NCI-H524 treated with DMSO at 0.1 percent for 48 hours (cell line): ENCODE measurements at places on chromosomes 4 and X.

- no peak for DNase-seq
Observed at GRCh38 chrX:11039926-11040325, 71.2 kb upstream of the HCCS start.

DNA sequence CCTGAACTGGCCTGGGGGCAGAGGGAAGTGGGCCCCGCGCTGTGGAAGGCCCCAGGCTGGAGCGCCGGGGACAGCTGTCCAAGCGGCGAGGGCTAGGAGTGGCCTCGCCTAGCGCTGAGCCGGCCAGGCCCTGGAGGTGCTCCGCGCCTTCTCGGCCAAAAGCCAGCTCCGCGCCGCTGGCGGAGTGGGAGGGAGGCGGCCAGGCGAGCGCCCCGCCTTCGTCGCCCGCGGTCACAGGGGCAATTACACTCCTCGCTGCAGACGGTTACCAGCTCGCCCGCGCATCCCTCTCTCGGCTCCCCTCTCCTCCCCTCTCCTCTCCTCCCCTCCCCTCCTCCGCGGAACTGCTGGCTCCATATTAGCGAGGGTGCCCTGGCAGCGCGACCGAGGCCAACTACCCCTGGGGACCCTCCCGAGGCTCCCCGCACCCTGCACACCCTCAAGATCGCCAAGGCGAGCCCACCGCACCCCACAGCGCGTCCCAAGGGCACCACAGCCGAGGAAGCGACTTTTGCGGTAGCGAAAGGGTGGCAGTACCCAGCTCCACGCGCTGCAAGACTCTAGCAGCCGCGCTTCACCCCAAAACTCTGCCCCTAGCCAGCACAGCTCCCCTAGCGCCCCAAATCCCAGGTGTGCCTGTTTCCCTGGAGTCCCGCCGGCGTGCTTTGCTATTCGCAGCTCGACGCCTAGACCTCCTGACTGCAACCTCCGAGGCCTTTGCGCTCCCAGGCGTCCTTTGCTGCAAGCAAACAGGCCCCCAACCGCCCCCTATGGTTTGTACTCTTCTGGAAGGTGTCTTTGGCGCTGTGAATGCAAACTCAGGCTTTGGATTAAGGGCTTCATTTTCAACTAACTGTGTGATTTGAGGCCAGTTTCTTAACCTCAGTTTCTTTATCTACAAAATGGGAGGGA lies 91.4 kb downstream of the BCOR start:
- no peak for DNase-seq

DNA sequence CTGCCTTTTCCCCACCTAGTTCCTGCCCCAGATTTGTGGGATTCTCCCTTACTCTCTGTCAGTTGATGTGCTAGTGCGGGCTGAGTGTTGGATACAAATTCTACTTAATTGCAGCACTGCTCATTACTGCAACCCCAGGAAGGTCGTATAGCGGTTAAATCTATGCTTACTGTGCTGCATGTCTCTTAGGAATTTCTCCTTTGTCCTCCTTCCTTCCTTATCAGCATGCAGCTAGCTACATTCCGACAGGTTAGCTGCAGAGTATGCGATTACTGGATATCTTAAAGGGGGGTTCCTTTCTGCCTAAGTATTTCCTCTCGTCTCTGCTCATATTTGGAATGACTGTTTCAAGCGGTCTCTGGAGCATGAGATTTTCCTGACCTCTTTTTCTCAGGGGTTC lies 662.8 kb downstream of the TLL1 start:
- no peak for DNase-seq

DNA sequence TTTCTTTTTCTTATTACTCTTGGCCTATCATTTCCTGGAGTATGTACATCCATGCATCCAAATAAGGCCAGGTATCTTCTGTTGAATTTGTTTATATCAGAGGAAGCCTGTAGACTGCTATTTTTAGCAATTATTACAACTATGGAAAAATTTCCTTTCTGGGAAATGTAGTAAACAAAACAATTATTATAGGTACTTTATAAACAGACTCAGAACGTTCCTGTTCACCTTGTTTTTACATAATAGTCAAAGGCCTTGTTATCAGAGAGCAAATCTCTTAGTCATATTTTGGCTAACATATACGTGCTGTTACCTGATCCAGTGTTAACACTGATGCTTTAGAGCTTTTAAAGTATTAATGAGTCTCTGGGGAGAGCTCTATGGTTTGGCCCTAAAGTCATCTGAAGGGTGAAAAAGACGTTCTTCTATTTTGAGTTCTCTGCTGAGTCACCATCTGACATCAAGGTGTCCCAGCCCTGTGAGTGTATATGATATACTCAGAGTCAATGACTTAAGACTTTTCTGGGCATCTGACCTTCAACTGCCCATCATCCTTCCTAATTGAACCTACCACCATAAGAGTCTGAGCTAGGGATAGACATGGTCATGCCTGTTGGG lies 7.3 kb downstream of the SPARCL1 start:
- peak; percentile 10 for DNase-seq

DNA sequence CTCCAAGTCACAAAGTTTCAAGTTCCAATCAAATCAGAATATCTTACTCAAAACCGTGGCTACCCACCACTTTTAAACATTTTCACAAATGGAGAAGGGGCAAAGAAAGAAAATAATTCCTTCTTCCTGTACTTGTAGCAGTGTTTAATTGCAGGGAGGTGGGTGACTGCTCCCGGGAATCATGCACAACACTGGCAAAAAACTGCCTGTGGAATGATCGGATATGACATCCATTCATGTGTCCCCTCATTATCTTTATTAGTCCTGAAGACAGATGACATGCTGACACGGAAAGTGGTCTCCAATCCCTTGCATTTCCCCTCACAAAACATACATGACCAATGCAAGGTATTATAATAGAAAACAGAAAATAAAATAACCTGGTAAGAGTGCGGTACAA lies 2.0 kb downstream of the TSPAN5 start:
- DNase-seq = no peak

DNA sequence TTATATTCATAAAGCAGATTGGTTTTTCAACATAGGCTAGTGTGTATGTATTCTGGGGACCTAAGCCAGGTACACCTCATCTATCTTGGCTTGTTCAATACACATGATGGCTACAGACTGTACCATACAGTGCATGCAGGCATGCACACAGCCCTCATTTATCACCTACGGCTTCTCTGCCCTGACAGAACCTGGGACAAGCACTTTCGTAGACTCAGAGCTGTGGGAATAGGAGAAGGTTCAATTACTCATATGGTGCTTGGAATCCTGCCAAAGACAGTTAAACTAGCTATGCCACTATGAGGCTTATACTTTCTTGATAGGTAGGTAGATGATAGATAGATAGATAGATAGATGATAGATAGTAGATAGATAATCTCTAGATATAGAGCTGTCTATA lies 457.2 kb downstream of the GALNTL6 start:
- DNase-seq = peak; percentile 18

DNA sequence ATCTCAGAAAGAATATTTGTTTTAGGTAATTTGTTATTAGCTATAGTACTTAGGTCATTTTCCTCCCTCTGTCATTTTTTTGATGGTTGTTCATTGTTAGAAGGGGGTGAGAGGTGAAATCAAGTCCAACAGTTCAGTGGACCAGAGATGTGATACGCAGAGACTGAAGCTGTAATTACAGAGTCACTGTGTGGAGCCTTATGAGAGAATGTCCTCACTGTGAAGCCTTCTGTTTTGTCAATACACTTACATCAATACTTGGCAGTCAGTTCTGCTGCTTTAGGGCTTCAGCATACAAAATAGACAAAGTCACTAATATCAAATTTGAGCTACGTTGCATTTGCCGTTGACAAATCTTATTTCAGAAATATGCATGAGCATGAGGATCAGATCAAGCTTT lies 692.5 kb downstream of the C4orf33 start:
- no peak for DNase-seq

- DNase-seq = no peak
Observed at GRCh38 chrX:636981-637659, 6.5 kb downstream of the SHOX start.

GRCh38 chr4:79934660-79935059 lies 138.4 kb downstream of the ANTXR2 start:
- DNase-seq = no peak

GRCh38 chr4:161291222-161291621 lies 872.6 kb downstream of the FSTL5 start:
- DNase-seq = no peak

GRCh38 chrX:13252726-13253125 lies 67.1 kb downstream of the ATXN3L start:
- DNase-seq = no peak

- no peak for DNase-seq
Observed at GRCh38 chrX:16559206-16559619, 90.7 kb upstream of the S100G start.

DNA sequence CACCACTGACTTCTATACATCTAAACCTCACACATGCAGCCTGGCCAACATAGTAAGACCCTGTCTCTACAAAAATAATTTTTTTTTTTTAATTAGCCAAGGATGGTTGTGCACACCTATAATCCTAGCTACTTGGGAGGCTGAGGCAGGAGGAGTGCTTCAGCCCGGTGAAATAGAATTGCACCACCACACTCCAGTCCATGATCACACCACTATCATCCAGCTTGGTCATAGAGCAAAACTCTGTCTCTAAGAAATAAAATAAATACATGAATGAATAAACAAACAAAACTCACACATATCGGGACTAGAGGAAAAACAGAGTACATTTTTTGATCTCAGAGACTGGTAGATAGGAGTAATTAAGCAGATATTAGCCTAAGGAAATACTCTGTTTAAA lies 66.6 kb upstream of the PDE5A start:
- no peak for DNase-seq

- DNase-seq = no peak
Observed at GRCh38 chr4:30860978-30861377, 140.8 kb downstream of the PCDH7 start.
